ENCODE measurements at places on chromosomes 3 and 15.

- DNase-seq = no peak
Measured at GRCh38 chr3:155871746-155872158, 1.3 kb downstream of the GMPS start.

DNA sequence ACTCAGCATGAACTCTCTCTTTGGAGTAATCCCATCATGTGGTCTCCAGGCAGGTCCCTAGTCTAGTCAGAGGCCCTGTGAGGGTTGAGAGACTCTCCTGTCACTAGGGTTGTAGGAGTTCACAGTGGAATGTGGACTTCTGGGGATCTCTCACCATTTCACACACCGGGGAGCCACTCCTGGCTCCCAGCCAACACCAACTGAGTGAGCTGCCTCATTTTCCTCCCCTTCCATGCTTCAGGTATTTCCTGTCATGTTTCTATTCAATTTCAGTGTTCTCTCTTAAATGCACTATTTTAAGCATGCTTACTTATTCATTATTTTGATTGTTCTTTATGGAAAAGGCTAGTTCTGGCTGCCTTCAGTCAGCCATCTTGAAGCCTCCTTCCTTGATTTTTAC is 467.5 kb upstream of the ARL6 start:
- DNase-seq = no peak

- DNase-seq = no peak
Measured at GRCh38 chr3:111734652-111735051, 124.4 kb upstream of the PHLDB2 start.

DNA sequence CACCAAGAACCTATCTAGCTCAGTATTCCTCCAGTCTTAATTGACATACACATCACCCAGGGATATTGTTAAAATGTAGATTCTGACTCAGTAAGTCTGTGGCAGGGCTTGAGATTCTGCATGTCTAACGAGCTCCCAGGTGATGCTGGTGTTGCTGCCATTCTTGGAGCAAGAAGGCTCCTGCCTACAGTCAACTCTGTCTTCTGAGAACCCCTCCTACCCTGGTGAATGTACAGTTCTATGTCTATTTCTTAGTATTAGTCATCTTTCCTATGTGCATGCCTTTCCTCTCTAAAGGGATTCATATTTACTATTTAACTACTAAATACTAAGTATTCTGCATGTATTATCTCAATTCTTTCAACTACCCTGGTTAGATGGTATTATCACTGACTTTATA is 268.7 kb downstream of the EDEM1 start:
- no peak for DNase-seq

DNA sequence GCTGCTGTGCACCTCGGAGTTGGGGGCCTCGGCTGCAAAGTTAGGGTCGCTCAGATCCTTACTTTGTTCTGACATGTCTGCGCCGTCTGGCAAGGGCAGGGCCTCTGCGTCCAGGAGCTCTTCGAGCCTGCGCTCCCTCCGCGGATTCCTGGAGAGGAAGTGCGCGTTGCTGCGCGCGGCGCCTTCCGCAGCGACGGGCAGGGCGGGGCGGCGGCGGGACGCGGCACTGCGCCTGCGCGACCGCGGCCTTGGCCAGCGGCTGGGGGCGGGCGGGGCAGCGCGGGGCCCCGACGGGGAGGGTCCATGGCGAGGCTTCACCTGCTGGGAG is at the start of gene NDN:
Gene NDN, minus strand, starts transcription at position 163 of the 328 bp plus-strand sequence. Its CDS starts 88 bp downstream, at position 75.
- DNase-seq = no peak

DNA sequence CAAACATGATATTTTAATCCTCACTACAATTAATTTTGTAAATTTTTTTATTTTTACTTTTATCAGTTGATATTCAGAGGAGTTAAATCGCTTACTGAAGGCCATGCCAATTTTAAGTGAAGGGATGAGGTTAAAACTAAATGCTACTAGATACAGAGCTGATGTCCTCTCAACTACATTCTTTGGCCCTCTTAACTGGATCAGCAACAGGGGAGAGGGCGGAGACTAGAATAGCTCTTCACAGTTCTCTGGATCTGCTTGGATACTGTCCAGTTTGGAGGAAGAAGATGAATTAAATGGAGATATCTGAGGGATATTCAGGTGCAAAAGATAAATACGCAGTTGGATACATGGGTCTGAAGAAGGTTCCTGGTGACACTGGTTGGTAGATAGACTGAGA is 85.6 kb upstream of the LYSMD4 start:
- DNase-seq = no peak

DNA sequence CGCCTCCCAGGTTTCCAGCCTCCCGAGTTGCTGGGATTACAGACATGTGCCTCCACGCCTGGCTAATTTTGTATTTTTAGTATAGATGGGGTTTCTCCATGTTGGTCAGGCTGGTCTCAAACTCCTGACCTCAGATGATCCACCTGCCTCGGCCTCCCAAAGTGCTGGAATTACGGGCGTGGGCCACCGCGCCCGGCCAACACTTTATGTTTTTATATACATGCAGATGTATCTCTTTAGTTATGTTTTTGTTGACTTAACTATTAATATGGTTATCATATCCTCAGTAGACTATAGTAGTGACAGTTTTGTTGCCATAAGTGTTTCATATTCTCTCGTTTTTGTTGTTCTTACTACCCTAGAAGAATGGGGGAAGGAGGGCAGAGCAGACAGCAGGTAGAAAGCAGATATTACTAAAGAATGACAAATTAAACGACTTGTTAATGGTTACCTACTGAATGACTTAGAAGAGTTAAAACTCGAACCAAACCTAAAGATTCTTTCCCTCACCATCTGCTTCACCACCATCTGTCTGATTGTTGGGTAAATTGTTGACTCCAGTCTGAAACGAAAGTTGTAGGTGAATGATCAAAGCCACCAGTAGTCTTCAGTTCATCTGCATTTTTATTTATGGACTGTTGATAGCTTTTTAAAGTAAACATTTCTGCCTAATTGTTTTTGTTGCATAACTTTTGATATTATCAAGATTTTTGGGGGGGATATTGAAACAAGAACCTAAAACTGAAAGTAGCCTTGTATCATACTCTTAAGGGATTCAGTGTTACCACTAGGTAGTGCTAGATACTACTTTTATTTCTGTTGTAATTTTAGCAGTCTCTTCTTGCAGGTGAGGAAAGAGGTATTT is 89.3 kb downstream of the RASA2 start:
- peak; percentile 28 for DNase-seq

DNA sequence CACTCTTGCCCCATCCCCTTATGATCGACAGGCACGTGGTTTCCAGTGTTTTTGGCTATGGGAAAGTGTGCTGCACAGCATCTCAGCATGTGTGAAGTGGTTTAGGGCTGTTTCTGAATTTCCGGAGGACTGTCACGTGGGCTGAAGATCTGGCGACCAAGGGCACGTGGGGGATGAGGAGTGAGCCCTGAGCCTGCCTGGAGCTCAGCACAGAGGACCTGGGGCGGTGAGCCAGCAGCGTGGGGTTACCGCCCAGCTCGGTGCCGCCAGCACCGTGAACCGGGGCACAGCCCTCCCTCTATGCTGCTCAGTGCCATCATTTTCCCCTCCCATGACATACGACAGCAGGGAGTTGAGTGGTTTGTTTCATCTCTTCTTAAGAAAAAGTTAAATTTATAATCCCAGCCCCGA is 150.2 kb downstream of the DNAJB8 start:
- no peak for DNase-seq

- no peak for DNase-seq
Measured at GRCh38 chr3:69604735-69605450, 134.4 kb upstream of the MITF start.

DNA sequence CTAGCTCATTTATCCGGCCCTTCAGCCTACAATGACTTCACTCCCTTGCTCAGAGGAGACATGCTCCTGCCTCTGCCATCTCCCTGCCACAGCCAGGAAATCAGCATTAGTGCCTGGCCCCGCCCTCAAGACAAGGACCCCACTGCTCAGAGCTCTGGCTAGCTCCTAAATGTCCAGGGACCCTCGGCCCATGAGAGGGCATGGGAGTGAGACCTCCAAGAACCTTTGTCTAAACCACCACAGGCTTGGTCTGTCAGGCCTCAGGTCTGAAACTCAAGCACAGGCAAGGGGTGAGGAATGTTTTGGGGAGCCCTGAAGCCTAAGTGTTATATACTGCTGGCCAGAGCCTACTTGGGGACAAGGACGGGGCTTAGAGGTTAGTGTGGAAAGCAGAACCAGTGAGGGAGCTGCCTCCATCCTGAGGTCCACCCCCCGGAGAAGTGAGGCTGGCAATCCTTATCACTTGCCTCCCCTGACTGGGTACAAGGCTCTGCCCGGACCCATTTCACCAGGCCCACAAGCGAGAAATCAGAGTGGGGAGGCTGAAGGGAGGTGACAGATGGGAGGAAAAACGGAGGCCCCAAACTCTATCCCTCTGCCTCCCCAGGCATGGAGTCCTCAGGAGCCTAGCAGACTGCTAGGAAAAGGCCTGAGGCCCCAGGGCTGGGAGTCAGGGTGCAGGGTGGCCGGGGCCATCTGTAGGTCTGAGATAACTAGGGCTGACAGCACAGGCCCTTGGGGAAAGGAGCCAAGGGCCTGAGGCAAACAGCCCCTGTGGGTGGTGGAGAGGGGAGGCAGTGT is 18.8 kb downstream of the SHF start:
- DNase-seq = no peak

- peak; percentile 12 for DNase-seq
Measured at GRCh38 chr3:143737065-143737464, 111.2 kb downstream of the SLC9A9 start.

- peak; percentile 74 for DNase-seq
Measured at GRCh38 chr3:76487446-76487845, 552.5 kb upstream of the ROBO2 start.

DNA sequence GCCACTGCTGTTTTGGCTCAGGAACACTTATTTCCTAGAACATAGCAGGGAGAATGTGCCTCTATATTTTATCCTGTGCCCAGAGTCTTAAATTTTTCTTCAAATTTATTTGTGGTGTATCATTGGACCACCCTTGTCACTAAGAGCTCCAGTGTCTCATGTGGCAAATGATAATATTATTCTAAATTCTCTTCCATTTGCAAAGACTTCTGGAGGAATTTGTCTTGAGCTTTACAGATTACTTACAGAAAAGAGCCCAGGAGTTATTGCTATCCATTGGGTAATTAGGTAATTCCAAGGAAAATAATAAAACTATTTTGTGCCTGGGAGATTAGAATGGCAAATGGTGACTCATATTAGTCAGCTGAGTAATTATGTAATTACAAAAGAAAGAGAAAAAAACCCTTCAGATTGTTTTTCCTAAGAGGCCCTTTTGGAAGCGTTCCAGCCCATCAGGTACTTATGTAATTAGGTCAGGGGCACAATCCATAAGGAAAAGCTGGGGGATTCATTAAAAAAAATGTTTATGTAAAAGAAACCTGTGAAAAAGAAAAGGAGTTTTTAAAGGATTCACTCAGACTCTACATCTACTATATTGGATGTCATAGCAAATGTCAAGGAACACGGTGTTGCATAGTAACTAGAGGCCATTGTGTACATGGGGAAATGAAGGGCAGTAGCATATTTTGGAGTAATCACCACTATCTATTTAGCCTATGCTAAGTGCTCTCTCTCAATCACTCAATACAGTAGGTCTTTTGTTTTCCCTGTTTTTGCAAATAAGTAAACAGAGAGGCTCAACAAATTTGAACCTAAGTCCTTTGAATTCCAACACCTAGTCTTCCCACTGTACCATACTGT is 380.9 kb upstream of the RARB start:
- no peak for DNase-seq

GRCh38 chr3:14404186-14404585 is 1.8 kb downstream of the SLC6A6 start:
- DNase-seq = no peak

DNA sequence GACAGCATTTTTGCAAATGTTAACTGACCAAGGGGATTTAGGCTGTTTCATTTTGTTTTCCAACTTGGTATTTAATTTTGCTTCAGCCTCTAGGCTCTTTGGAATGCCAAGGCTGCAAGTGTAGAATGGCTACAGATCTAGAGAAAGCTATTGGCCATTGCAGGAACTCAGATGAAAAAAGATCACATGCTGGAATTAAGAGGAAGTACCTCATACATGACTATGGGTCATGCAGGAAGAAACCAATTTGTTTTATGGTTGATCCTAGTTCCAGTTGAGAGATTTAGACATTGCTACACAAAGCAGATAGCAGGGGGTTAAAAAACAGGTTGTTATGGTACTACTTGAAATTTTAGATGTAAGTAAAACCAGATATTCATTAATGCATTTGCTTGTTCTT is 12.7 kb upstream of the CLDN16 start:
- DNase-seq = no peak

- no peak for DNase-seq
Measured at GRCh38 chr3:67302489-67302888, 304.4 kb downstream of the KBTBD8 start.

GRCh38 chr3:22495791-22496190 is 707.3 kb upstream of the UBE2E2 start:
- DNase-seq = no peak

DNA sequence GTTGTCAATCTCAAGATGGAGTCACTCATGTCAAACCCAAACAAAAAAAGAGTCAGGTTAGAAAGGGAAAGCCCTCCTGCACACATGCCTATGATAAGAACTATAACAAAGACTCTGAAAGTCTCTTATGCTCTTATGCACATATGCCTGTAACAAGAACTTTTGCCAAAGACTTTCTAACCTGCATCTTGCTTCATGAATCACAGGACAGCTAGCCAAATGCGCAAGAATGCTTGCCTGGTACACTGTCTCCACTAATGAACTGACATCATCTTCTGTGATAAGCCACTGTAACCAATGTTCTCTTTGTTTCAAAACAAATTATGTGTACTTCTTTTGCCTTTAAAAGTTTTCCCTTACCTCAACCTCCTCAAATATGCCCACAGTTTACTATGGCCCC is 18.2 kb upstream of the EHHADH start:
- DNase-seq = no peak

DNA sequence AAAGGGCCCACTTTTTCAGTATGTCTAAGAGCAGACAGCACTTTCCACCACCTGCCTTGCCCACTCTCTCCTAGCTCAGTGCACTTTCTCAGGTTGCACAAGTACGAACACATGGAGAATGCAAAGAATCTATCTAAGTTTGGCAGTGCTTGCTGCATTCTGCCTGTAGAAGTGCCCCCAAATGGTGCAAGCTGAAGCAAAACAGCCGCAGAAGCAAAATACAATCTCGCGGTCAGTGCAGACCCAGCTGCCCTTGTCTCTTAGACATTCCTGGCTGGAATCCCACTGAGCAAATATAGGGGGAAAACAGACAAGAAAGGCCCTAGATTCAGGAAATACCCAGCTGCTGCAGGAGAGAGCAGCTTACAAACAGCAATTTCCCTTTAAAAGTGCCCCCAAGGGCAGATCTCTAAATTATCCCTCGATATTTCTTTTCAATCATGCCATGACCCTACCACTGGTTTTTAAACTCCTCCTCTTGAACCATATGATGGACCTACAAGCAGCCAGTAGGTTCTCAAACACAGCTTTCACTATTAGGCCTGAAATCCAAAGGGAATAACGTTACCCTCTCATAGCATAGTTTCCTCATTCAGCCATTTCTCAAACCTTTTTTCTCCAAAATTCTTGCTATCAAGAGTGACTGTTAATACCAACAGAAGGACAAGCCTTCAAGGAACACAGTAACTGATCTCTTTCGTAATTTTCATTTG is 67.0 kb downstream of the TNIK start:
- no peak for DNase-seq

DNA sequence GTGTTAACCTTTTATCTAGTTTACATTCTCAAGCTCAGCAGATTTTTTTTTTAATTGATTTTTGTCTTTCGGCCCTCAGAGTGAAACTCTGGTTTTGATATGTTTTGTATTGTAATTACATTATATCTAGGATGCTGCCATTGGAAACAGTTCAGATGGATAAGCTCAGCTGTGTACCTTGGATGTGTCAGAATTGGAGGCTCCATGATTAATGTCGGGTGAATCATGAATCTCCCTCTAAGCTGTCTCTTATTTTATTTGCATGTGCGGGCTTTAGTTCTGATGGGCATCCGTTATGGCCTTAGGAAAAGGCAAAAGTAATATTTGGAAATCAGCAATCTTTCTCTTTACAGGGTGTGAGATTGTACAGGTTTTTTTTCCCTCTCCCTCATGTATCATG is 4.2 kb downstream of the PTPRG start:
- no peak for DNase-seq
